Activated T-cell treated with anti-CD3 and anti-CD28 coated beads, Interleukin-2, amount 50 U/mL, for 72 hours (primary cell): ENCODE measurements at places on chromosomes 12 and 14. TPM values are rescaled to one million over a fixed set of nuclear protein-coding genes. Genes with fewer than 3 reads are reported as not detected.

Gene GALNT16
- total RNA-seq: 0.21 TPM

Gene BCAT1
- 53.4 TPM for total RNA-seq

Gene FAM161B
- total RNA-seq: 2.7 TPM

Gene TMTC3
- total RNA-seq: 7.3 TPM

Gene KRT75
- total RNA-seq: not detected

DNA sequence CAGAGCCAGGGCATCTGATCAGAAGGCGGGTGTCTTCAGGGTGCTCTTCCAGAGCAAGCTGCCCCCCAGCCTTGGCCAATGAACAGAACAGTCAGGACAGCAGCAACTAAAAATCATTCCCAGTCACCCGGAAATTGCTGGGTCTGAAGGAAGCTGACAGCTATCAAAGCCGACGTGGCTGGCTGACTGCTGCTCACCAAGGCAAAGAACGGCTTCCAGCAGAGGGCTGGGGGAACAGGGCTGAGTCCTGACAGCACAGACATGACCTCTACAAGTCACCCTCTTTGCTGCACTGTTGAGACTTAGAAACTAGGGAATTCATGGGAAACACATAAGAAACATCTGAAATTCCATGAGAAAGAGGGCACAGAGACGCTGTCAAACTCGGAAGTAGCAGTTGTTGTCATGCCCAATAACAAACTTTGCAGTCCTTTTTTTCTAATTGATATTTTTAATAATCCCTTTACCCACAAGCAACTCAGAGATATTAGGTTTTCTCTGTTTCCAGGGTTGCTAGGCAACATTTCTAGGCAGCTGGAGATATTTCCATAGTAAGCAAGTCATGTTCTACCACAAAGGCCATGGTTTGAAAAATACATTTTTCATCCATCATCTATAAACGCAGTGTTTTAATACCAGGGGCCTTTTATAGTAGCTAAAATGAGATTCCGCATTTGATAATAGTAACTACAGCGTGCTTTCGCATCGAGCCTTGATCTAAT lies 365.2 kb downstream of the SEC23A start:
- no peaks in the 10 kb centered on the region for H3K27me3 ChIP-seq
- no peak overlapping the region for H3K27ac ChIP-seq
- no peak for DNase-seq
- no peak overlapping the region for H3K4me3 ChIP-seq

- peaks cover 15% of the 10 kb centered on the region for H3K36me3 ChIP-seq
- no peaks in the 10 kb centered on the region for H3K27me3 ChIP-seq
- no peak for DNase-seq
- no peak overlapping the region for H3K4me3 ChIP-seq
- peaks cover 13% of the 10 kb centered on the region for H3K4me1 ChIP-seq
- H3K27ac ChIP-seq: no peak overlapping the region
Observed at GRCh38 chr14:65533736-65534404, 121.3 kb downstream of the FUT8 start.
